Spleen (tissue), 13 donors: ENCODE measurements at places on chromosomes 2 and 18.

DNA sequence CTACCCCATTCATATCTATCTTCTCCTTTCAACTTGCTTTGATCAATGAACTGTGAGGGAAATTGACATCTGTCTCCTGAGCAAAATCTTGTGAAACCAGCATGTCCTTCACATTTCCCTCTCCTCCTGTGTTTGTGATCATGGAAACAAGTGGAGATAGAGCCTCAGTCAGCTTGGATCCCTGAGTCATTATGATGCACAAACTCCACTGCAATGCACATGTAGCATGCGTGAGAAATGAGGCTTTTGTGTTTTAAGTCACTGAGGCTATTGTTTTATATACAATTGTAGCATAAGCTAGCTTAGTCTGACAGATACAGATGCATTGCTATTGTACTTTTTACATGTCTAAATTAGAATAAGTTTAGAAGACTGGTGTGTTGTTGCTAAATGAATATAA lies 85.2 kb upstream of the HNMT start:
- DNase-seq = no peak

- DNase-seq = no peak
Observed at GRCh38 chr18:2222270-2223185, 348.8 kb downstream of the METTL4 start.

- DNase-seq = no peak
Observed at GRCh38 chr2:151403914-151404313, 5.8 kb upstream of the RIF1 start.

DNA sequence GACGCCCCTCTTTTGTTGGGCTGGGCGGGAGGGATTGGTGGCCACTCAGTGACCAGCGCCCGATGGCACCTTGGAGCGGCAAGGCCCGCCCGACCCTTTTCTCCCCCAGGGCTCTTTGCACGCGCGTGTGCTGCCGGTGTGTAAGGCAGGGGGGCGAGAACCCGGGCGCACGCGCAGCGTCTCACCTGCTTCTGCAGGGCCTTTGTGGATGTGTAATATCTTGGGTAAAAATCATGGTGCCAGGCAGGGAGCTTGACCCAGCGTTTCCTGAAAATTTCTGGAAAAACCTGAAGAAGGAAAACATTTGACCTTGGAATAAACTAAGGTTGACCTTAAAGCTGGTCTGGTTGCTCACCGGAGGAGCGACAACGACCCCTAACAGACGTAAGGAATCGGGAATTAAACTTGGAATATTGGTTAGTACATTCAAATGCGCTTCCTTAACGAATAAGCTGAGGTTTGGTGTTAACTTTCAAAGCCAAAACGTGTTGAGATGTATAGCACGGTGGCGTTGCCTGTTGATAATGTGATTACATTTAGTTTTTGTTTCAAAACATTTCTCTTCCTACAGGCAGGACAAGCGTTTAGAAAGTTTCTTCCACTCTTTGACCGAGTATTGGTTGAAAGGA lies 438 bp downstream of the HSPE1 start:
- DNase-seq = no peak

GRCh38 chr2:71226096-71226964 lies 573 bp downstream of the PAIP2B start:
- DNase-seq = peak; percentile 87

DNA sequence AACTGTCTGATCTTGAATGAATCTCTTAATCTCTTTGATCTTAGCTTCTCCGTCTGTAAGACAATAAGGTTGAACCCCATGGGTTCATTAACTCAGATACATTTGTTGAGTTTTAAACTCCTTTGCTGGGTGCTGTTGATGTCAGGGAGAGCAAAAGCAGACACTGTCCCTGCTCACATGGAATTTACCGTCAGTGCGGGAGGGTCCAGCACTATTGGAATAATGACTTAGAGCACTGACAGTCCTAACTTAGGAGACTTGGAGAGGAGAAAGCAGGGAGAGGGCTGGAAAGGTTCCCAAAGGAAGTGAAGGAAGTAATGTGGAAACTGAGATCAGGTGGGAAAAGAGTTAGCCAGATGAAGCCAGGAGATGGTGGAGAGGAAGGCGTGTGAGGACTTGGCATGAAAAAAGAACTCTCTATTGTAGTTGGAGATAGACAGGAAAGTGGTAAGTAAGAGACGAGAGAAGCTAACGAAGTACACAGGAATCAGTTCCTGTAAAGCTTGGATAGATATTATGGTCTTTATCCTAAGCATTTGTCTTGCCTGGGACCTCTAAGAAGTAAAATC lies 141.4 kb upstream of the SERTAD2 start:
- DNase-seq = no peak

- no peak for DNase-seq
Observed at GRCh38 chr2:200377355-200378336, 71.2 kb downstream of the SPATS2L start.

DNA sequence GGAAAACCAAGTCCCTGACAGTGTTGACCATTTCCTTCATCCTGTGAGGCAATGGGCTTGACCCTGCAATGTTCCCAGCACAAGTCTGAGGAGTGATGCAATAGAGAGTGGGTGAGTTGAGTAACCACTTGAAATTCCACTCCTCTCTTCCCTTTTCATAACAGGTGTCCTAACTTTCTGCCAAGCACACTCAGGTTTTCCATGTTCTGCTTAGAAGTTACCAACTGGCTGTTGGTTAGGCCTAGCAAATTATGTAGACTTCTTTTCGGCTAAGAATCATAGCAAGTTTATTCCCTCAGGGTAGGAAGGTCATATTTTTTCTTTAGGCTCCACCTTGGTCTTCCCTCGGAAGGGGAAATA lies 11.5 kb downstream of the GNLY start:
- DNase-seq = no peak

DNA sequence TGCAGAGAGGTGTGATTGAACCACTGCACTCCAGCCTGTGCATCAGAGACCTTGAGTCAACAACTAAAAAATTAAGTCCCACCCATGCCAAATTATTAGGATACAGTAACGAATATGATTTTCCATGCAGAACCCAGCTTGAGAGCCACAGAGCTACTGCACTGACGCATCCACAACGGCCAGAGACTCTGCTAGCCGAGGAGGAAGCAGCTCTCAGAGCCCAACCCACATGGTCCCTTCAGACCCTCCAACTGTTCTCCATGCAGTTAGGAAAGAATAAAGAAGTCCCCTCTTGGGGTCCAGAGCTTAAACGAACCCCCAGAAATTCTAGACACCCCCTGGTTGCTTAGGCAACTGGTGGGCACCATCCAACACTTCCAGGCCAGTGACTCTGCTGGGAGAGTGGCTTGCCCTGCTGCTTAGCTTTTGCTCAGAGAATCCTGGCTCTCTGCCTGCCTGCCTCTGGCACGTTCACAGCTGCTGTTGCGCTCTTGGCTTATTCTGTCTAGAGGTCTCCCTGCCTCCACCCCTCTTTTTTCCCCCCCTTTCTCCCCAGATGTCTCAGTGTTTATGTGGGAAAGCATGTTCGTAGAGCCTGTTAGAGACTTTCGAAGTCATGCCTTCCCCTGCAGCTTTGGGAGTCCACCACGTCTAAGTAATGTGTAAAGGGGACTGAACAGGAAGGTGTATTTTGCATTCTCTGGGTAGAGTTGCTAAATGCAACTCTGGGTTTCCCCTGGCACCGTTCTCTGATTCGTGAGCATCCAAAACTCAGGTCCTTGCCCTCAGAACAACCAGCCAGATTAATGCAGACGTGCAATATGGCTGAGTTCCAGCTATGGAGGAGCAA lies 26.0 kb upstream of the SP3 start:
- DNase-seq = no peak

DNA sequence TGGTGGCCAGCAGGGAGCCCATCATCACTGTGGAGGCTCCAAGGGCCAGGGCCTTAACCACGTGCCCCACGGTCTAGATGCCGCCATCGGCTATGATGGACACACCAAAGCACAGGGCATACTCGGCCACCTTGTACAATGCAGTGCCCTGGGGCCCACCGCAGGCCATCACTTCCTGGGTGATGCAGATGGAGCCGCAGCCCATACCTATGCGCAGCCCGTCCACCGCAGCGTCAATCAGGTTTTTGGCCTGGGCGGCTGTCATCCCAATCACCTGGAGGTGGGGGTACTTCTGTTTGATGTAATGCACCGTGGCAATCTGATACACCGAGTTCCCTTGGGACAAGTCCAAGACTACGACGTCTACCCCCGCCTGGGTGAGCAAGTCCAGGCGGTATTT lies 153.3 kb upstream of the ZSWIM2 start:
- DNase-seq = no peak

GRCh38 chr2:59307196-59307595 lies 1066.1 kb upstream of the FANCL start:
- no peak for DNase-seq

- no peak for DNase-seq
Observed at GRCh38 chr2:26526105-26526504, 48.2 kb upstream of the OTOF start.

DNA sequence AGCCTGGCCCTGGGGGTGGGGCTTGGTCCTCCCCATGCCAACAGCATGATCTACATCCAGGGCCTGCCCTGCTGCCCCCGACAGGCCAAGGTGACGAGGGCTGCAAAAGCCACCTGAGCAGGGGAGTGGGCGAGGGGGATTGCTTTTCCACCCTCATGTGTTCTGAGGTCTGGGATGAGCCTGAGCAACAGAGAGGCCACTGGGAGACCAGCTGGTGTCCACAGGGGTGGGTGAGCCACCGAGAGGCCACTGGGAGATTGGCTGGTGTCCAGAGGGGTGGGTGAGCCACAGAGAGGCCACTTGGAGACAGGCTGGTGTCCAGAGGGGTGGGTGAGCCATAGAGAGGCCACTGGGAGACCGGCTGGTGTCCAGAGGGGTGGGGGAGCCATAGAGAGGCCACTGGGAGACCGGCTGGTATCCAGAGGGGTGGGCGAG lies 147.4 kb upstream of the GPC1 start:
- no peak for DNase-seq

DNA sequence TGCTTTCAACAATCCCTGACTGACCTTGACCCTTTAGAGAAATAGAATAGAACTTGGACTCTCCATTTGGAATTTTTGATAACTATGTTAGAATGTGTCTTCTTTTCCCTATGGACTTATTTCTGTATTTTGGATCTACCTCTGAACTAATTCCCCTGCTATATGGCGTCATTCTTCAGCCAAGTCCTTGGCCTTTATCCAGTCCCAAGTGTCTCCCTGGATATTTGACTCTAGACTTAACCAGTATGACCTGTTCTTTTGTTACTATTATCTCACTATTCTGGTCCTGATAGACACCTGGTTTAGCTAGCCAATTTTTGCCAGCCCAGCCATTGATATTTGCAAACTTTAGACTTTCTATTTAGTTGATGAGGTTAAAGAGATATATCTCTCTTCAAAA lies 186.8 kb downstream of the KCNS3 start:
- DNase-seq = no peak

DNA sequence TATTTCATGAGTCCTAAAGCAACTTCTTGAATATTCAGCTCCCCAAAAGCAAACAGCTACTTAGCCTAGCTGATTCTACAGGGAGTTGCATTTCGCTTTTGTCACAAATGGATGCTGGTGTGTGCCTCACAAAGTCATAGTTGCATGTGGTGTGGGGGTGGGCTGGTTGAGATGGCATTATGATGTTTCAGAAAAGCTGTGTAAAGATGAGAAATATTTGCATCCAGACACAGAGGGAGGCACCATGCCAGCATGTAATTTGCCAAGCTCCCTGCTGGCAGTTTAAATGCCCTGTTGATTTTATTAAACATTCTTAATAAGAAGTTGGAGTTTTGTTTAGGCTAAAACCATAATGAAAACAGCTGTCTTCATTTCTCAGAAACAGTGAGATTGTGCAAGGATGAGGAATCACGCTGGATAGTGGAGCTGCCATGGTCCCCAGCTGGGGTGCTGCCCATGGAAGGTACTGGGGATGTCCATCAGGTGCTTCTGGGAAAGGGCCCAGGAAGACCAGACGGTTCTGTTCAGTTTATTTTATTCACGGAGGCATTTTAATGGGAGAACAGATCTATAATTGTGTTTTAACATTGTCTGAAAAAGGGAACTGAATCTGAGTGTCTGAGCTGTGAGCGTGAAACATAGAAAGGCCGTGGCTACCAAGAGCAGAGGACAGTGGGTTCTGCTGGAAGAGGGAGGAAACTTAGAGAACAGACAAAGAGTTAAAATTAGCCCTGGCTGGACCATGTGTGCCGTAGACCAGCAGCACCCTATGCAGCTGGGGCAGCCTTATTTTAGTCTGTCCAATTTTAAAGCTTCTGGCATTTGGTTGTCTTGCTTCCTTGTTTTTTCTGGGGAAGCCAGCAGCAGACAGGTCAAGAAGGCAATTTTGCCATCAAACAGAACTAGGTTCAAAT lies 177.1 kb downstream of the FAM210A start:
- DNase-seq = no peak

DNA sequence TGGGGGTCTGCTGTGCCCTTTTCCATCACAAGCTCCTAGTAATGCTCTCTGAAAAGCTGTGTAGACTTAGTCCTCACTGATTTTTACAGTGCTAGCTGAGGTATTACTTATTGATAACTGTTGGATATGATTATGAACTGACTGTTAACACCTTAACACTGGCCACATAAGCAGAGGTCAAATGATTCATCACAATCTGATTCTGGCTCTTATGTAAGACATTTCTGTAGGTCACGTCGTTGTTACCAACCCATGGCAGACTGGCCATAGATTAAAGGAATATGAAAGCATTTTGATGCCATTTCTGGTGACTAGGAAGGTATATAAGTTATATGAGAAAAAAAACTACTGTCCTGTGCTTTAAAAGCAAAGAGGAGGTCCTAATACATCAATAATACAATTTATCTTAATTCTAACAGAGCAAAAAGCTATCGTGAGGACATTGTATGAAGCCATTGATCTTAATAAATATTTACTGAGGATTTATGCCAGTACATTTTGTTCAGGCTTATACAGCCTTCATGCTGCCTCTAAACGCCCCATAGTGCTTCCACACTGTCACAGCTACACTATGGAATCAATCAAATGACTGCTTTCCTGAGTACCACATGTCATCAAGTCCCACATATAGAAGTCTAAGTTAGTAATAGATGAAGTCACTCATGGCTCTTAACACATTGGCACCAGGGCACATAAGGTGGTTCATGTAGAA lies 6.9 kb upstream of the RND3 start:
- DNase-seq = no peak

DNA sequence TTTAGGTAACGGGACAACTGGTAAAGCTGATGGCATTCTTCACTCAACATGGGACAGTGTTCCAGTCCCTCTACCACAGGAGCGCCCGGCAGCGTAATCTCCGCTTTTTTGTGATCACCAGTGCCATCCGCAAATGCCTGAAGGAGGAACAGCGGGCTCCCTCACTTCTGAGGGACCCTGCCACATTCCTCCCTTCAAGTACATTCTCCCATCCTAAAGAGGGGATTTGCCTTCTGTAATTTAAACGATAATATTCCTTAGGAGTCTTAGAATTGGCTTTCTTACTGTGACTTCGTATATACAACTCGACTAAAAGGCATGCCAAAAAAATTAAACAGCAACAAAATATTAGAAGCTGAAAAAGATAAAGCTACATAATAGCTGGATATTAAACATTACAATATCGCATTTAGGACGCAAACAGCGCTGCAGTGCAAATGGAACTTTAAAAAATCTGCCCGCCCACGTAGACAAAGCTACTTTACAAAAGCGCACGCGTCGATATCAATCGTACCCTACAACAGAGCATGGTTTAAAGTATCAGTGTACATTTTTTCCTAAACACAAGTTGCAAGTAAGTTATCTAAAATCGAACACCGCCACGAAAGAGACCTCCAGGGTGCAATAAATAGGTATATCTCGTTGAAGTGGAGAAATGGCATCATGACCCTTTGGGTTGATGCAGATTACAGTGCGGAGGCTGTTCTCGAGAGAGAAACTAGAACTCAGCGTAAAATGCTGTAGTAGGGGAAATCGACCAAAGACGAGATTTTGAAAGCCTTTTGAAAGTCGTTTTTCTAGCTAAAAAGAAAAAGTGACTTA lies 2.3 kb upstream of the VSNL1 start:
- DNase-seq = no peak
